GM23248 (cell line): ENCODE measurements at places on chromosomes 5 and 9. TPM values are rescaled to one million over a fixed set of nuclear protein-coding genes. Genes with fewer than 3 reads are reported as not detected.

SLIT3 gene
- 49.4 and 61.9 TPM in 2 replicates for total RNA-seq

OR13J1 gene
- not detected in 2 replicates for total RNA-seq

DNA sequence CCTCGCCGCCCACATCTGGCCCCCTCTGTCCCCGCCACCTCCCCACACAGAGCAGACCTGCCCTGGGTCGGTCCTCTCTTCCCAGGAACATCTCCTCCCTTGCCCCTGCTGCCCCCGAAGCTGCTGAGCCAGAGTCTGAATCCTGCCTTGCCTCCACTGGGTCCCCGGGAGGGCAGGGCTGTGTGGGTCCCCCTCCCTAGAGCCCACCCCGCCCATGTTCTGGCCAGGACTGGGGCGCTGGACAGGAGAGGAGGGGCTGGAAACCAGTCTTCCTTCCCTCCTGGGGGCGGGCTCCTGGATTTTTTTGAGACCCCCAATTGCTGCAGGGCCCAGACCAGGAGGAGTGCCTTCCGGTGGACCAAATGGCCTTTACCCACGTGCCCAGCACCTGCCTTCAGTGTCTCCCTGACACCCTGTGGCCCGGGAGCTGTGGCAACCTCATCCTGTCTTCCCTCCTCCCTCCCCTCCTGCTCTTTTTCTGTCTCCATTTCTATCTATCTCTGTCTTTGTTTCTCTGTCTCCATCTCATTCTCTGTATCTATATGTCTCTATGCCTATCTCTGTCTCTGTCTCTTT lies 12.1 kb downstream of the MRPL36 start:
- H3K36me3 ChIP-seq = no peaks in the 10 kb centered on the region
- peaks cover 29% of the 10 kb centered on the region for H3K4me1 ChIP-seq
- no peak for DNase-seq
- H3K4me3 ChIP-seq = no peak overlapping the region
- no peaks in the 10 kb centered on the region for H3K27me3 ChIP-seq
- H3K27ac ChIP-seq = no peak overlapping the region

DNA sequence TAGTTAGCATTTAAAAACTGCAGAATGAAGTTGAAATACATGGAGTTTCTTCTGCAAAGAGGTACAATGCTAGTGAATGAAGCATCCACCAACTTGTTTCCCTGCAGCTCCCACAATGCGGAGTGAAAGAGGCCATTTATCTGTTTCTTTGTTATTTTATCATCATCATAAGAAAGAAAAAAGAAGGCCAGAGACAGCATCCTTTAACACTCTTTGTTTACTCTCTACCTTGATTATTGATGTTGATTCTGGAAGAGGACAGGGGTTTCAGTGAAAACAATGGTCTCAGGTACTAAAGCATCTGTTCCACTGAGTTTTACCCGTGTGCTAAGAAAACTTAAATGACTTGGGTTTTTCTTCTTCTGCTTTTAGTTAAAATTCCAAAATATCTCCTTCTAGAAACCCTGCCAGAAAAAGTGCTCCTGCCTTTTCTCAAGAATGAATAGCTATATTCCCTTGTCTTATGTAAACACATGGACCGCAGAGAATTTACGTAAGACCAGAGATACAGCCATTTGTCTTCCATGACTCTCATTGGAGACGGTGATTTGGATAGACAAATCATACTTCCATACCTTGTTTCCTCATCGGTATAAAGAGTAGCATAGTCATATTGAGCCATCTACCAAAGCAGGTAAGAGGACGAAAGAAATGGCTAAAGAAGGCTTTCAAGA lies 81.1 kb downstream of the EFNA5 start:
- no peak overlapping the region for H3K4me3 ChIP-seq
- peaks cover 3% of the 10 kb centered on the region; the same call in 1 of the 2 replicates for H3K27me3 ChIP-seq
- no peaks in the 10 kb centered on the region for H3K36me3 ChIP-seq
- no peak for DNase-seq
- no peak overlapping the region for H3K27ac ChIP-seq

DNA sequence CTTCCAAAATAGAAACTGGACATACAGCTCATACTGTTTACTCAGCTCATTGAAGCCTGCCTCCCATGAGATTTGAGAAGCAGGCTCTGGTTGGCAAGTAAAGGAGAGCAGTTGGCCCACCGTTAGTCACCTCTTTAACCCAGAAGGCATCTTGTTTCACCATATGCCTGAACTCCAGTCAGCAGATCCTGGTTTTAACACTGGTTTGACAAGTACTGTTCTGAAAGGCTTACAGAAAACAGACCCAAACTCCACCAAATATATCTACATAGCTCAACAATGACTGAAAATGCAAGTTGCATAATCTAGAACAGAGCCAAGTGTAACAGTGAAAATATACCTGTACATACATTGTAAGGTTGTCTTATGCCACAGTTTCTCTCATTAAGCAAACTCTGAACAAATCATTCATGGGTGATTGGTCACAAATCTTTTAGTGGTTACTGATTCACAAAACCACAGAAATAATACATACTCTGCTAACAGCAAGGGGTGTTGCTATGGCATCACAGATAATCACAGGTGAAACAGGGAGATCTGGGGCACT lies 198.8 kb downstream of the BNC2 start:
- no peak overlapping the region for H3K4me3 ChIP-seq
- H3K36me3 ChIP-seq = no peaks in the 10 kb centered on the region
- peaks cover 32% of the 10 kb centered on the region for H3K4me1 ChIP-seq
- peak; percentile 93 for DNase-seq

C5orf58 gene
- total RNA-seq = not detected in 2 replicates

- H3K4me1 ChIP-seq = peaks cover 12% of the 10 kb centered on the region
- H3K27ac ChIP-seq = no peak overlapping the region
- DNase-seq = peak; percentile 67
- H3K36me3 ChIP-seq = no peaks in the 10 kb centered on the region
- no peak overlapping the region for H3K4me3 ChIP-seq
- H3K27me3 ChIP-seq = no peaks in the 10 kb centered on the region
These were observed 2.6 kb upstream of the NFIL3 start for GRCh38 chr9:91426123-91426745.

GRCh38 chr5:170389550-170389892 lies 354 bp upstream of the KCNMB1 start:
- no peak overlapping the region for H3K27ac ChIP-seq
- no peaks in the 10 kb centered on the region for H3K4me1 ChIP-seq
- H3K4me3 ChIP-seq = no peak overlapping the region
- no peaks in the 10 kb centered on the region for H3K36me3 ChIP-seq

CDC25C gene
- total RNA-seq = 4.5 and 5.9 TPM in 2 replicates

DNA sequence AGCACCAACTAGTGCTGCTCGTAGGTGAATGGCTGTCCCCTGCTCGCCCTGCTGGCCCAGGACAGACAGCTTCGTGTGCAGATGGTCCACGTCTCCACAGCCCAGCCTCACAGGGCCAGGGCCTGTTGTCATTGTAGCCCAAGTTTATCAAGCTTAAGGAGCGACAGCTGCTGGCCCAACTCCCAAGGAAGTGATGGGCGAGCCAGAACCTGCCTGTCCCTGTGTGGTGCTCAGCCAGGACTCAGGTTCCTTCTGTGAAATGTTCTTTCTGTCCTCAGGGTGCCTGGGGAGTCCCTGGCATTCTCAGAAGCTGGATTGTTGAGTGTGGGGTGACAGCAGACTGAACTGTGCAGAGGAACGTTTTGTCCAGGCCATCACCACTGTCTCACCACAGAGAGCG lies 16.4 kb downstream of the TRIP13 start:
- no peak overlapping the region for H3K4me3 ChIP-seq
- no peak overlapping the region for H3K27ac ChIP-seq
- no peak for DNase-seq
- no peaks in the 10 kb centered on the region for H3K36me3 ChIP-seq
- H3K4me1 ChIP-seq = no peaks in the 10 kb centered on the region

DCTN3 gene
- total RNA-seq = 77.1 and 130 TPM in 2 replicates

DNA sequence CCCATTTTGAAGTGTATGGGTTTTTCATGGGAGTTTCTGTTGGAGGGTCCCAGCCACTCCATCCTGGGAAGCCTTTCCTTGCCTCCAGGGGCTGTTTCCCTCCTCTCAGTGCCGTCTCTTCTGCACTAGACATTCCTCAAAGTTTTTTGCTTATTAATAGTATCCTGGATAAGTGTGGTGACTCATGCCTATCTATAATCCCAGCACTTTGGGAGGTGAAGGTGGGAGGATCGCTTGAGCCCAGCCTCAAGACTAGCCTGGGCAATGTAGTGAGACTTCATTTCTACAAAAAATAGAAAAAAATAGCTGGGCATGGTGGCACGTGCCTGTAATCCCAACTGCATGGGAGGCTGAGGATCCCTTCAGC lies 43.1 kb downstream of the RALGPS1 start:
- H3K4me1 ChIP-seq = peaks cover 9% of the 10 kb centered on the region
- no peaks in the 10 kb centered on the region for H3K36me3 ChIP-seq
- no peaks in the 10 kb centered on the region for H3K27me3 ChIP-seq
- peak overlapping the region; percentile 42 for H3K27ac ChIP-seq
- H3K4me3 ChIP-seq = no peak overlapping the region
- peak; percentile 59 for DNase-seq

BTNL9 gene
- not detected in 2 replicates for total RNA-seq

DNA sequence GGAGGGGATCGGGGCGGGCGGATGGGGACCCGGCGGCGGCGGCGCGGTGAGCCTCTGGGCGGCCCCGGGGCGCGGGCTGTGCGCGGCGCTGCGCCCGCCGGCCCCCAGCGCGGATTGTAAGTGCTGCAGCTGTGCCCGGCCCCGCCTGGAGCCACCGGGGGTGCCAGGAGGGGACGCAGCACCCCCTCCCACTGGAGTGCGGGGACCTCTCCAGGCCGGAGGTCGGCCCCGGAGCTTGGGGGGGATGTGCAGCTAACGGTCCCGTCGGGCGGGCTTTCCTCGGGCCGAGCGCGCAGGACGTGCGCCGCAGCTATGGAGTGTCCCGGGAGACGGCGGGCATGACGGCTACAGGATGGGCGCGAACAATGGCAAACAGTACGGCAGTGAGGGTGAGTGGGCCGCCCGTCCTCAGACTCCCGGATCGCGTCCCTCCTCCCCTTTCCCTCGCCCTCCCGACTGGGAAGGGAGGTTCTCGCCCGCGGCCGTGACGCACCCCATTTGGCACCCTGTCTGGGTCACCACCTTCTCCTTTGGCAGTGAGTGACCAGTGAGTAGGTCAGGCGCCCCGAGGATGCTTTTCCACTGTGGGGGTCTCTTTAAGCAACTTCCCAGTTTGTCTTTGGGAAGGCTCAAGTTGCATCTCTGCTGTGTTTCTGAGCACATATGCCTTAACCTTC lies 483 bp downstream of the FBXL7 start:
- peak overlapping the region; percentile 67 for H3K27ac ChIP-seq
- no peaks in the 10 kb centered on the region for H3K36me3 ChIP-seq
- H3K4me3 ChIP-seq = peak overlapping the region; percentile 84
- peaks cover 8% of the 10 kb centered on the region for H3K4me1 ChIP-seq

POU5F2 gene
- 0.32 and 0.76 TPM in 2 replicates for total RNA-seq

DNA sequence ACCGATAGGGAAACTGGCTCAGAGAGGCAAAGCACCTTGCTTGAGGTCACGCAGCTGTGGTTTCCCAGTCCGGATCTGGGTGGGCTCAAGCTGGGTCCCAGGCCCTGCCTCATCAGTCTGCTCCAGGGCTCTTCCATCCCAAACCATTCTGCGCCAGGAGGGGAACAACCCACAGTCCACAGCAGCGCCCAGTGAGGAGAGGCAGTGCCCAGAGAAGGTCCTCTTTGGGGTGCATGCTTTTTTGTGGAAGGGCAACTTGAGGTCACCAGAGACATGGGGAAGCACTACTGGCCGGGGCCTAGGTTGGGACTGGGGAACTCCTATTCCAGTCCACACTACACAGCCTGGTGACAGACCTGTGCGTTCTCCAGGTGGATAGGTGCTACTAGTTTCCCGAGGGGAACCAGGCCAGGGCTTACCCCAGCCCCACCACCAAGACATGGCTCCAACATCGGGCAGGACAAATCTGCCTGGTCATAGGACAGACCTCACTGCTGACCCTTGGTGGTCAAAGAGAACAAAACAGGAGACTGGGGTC lies 62.5 kb upstream of the RNF130 start:
- H3K36me3 ChIP-seq = no peaks in the 10 kb centered on the region
- peaks cover 7% of the 10 kb centered on the region; the same call in 1 of the 2 replicates for H3K27me3 ChIP-seq
- H3K27ac ChIP-seq = no peak overlapping the region

FBP1 gene
- not detected in 2 replicates for total RNA-seq

GRCh38 chr9:115341426-115341825 lies 223.5 kb upstream of the TNC start:
- no peak overlapping the region for H3K27ac ChIP-seq
- no peaks in the 10 kb centered on the region for H3K4me1 ChIP-seq
- peak; percentile 51 for DNase-seq

ANKRD33B gene
- total RNA-seq = 1.5 and 2.4 TPM in 2 replicates

GRCh38 chr9:26892251-26893029 lies at the start of gene CAAP1:
Gene CAAP1, minus strand, starts transcription at chr9:26892802. Its CDS starts 87 bp downstream, at chr9:26892715.
- H3K4me1 ChIP-seq = peaks cover 13% of the 10 kb centered on the region; the same call in 1 of the 2 replicates
- H3K27ac ChIP-seq = peak within 1 kb of the TSS; percentile 95
- no peaks in the 10 kb centered on the region for H3K27me3 ChIP-seq
- H3K36me3 ChIP-seq = no peaks in the 10 kb centered on the region
